Kidney glomerular epithelial cell (primary cell): ENCODE measurements at places on chromosomes 13 and 19.
A peak's percentile ranks its signal among the peaks of the same experiment; 100 is the strongest.

DNA sequence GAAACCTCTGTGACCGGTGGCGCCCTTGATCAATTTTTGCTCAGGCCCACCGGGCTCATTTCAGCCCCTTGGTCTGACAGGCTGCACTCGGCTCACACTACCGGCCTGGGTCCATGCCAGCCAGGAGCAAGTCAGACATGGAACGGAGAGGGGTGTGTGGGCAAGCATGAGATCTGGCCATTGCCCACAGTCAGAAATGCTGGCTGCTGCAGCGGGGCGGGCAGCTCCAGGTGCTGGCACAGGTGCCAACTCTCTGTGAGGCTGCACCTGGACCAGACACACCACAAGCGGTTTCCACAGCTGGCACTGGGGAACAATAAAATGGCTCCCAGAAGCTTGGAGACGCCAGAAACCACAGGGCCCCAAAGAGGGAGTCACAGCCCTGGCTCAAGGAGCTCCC, 43.6 kb upstream of the LPAR6 start:
- no peak for DNase-seq

DNA sequence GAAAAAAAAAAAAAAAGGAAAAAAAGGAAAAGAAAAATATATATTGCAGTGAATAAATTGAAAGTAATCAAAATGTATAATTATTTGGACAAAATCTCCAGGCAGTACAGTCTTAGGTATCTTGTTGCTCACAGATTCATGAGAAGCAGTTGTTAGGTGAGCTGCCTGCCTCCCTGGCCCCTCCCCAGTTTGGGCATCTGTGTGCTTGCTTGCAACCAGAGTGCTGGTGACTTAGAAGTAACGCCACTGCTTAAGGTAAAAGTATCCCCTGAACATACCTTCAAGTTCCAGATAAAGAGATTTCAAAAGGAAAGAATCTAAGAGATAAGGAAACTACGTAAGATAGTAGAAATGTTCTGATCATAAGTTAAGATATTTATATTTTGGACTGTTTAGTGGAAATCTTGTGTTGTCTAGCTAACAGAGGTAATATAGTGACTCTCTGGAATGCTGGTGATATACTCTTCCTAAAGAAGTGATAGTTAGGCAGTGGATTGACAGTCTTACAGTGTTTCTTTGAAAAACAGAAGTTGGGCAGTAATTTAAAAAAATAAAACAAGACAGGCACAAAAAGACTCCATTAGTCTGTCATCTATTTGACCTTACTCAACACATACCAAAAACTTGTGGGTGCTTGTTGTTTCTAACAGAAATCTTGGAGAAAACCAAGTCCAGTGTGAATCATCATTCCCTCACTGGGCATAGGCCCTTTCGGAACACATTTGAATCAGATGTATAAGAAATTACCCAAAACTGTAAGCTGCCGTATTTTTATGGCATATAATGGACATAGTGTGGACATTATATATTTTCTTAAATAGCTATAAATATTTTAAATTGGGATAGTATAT, 38.3 kb upstream of the KCTD4 start:
- DNase-seq = no peak

DNA sequence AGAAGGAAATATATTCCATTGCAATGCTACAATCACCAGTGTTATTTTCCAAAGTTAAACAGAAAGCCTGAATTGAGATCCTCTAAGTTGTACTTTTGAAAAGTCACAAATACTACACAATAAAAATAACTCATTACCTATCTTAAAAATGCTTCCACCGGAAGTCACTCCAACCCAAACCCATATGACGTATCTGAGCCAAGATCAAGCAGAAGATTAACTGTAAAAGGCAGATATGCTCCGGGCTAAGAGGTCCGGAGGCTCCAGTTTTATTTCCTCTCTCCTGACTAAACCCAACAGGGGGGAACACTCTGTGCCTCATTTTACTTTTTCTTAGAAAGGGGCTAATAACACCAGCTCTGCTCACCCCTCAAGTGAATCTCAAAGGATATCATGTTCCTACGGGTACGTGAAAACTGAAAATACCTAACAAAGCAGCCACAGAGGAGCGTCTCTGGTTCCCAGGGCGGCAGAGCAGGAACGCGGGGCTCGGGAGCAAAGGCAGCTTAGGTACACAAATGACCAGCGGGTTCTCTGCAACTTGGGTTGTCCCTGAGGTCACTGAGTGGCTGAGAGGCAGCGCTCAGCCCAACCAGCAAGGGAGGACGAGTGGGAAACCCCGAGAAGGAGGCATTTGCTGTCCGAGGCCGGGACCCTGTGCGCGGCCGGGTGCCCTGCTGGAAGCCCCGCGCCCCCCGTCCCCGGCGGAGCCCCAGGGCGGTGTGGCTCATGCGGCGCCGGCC, 750 bp downstream of the RAB20 start:
- DNase-seq = no peak

DNA sequence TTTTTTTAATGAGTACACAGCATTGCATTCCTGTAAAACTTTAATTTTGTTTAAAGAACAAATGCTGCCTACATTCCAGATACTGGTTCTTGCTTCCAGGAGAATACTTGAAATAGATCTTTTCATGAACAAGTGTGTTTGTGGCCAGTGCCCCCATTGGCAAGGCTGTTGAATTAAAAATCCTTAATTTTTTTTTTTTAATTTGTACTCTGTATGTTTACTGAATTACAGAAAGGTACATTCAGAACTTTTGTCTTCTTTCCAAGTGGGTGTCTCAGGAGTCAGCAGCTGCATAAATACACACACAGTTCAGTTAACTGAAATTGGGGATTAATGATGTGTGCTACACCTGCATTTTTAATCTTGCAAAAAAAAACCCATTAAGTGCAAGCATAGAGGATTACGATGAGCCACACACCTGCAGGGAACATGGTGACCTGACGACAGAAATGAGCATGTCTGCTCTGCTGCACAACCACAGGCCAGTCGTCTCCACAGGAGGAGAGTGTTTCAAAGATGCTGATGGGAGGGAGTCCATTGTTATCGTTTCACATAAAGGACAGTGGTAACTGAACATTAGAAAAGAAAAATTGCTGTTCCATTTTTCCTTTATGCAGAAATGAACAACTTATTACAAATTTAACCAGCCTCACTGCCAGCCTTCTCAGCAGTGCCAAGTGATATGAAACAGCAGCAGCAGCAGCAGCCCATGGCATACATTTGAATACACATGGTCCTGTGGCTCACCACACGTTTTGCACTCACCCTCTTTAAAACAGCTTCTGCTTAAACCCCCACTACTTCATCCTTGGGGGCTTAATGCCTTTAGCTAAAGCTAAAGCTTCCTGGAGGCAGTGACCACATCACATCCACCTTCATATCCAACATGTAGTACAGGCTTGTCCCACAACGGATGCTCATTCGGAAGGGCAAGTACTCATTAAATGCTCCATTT, 72.3 kb upstream of the RFC3 start:
- DNase-seq = no peak

GRCh38 chr19:40247178-40247577, 20.7 kb upstream of the CCNP start:
- no peak for DNase-seq

- no peak for DNase-seq
These were observed 1287.7 kb downstream of the UQCRFS1 start for GRCh38 chr19:27925202-27925601.

DNA sequence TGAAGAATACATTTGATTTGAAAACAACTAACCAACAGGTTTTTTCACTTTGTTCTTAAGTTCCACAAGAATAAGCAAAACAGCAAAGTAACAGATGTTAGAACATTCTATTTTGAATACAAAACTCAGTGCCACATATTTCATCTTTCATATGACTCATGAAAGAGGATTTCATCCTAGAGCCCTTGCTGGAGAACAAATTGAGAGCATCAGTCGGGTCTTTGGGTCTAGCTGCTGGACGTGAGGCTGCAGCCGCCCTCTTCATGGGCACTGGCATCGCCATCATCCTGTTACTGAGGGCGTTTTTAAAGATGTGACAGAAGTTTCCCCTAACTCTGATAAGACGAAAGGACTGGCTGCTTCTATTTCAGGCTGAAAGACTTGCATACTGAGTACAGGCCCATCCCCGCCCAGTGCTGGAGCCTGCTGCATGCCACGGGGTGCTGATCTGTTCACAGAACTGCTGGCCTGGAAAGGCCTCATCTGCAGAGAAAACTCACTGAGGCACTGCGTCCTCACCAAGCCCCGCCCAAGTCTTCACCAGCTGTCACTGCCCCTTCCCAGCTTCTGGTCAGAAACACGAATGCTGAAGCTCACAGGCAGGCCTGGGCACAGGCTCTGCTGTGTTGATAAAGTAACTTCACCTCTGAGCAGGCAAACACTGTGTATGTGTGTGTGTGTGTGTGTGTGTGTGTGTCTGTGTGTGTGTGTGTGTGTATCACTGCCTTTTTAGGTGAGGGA, 101.4 kb downstream of the TUBGCP3 start:
- no peak for DNase-seq

DNA sequence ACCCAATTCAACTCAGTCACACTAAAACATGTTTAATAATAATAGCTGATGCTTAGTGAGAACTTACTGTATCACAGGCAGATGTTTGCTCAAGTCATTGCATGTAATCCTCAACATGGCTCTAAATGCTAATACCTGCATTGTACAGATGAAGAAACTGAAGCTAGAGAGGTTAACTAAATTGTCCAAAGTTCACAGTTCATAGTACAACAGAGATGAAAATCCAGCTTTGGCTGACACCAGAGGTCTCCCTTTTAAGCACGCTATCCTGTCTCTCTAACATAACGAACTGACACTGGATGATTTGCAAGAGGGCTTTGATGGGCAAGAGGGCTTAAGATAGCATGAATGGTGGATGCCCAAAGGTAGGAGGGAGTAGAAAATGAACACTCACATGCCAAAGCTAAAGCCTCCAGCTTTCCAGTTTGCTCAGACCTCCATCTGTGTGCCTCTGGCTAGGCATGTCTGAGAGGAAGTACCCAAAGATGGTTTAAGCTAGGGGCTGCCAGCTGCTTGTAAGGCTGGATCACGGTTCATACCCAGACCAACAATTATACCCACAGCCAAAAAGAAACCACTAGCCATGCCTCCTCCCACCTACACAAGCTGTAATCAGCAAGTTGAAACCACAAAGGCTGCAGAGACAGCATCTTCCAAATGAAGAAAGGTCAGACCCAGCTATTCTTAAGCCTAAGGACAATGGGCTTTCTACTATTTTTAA, 196.9 kb upstream of the UBL3 start:
- no peak for DNase-seq

DNA sequence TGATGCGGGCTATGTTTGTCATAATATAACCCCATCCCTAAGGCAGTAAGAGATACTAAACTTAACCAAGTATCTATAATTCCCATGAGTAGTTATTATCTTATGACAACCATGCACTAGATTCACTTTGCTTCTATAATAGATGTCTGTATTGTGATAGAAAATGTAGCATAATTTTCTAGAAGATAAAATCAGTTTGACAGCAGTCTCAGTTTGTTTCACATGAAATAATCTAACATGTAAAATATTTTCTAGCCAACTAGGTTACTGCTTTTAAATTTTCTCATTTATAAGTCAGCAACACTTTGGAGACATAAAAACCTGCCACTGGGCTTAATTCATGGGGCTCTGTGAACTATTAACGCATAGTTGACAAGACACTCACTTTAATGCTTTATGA, 1410.7 kb upstream of the ATXN8OS start:
- no peak for DNase-seq

GRCh38 chr19:28301463-28301862, 911.5 kb downstream of the UQCRFS1 start:
- no peak for DNase-seq

GRCh38 chr19:2726160-2726855, 5.1 kb upstream of the DIRAS1 start:
- DNase-seq = no peak

- DNase-seq = peak; percentile 56
These were observed 8.2 kb upstream of the OR1M1 start for GRCh38 chr19:9078651-9079050.

- DNase-seq = no peak
These were observed 86.6 kb downstream of the ZDHHC20 start for GRCh38 chr13:21372530-21372929.

- no peak for DNase-seq
These were observed 13.6 kb upstream of the ICAM3 start for GRCh38 chr19:10352764-10353671.

DNA sequence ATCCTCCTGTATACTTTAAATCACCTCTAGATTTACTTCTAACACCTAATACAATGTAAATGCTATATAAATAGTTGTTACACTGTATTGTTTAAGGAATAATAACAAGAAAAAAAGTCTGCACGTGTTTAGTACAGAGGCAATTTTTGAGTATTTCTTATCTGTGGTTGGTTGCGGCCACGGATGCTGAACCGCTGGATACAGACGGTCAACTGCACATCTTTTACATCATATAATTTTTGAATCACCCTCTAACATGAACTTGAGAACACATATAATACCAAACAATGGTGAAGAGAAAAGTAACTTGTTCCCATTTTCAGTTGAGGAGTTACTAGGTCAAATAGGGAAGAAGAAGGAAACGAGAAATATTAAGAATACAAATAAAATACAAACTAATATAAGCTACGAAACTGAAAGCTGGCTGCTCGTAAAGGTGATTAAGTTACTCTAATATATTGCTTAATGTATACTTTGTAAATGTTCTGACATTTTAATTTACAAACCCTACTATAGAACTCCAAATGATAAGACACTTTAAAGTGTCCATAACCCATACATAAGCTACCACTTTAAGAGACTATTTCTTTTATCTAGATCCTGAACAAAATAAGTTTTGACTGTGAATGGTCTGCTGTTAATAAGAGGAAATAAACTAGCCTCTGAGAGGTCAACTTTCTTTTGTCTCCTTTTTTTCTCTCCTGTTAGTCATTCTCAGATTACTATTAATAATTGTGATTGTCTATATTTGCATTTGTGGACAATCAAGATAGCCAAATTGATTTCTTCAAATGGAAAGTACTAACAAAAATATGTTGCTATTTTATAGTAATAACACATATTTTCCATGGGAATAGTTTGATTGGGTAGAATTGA, 457.4 kb downstream of the DIAPH3 start:
- DNase-seq = no peak

DNA sequence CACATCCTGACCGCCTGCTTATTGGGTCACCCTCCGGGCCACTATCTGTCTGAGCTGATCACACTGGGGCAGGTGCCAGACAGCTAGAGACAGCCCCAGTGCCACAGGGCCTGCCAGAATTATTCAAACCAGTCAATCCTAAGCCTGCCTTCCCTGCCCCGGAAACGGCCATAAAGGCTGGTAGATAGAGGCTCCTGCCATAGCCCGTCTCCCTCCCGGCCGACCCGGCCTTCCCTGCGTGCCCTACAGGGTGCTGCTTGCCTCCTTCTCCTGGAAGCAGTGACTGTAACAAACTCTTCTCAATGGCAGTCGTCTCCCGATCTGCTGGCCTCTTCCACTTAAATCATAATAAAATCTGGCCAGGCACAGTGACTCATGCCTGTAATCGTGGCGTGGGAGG, 158.6 kb upstream of the SOX1 start:
- DNase-seq = no peak

- DNase-seq = no peak
These were observed 92.7 kb downstream of the SGCG start for GRCh38 chr13:23273498-23273897.

- no peak for DNase-seq
These were observed 15.3 kb downstream of the ATP7B start for GRCh38 chr13:51995677-51996551.

- no peak for DNase-seq
These were observed 1.2 kb upstream of the MCF2L start for GRCh38 chr13:112967686-112968379.

- DNase-seq = peak; percentile 72
These were observed 47.2 kb downstream of the LYL1 start for GRCh38 chr19:13055213-13056051.

- no peak for DNase-seq
These were observed 81.6 kb downstream of the DPF1 start for GRCh38 chr19:38142176-38143035.

- DNase-seq = no peak
These were observed 6.1 kb downstream of the FLT3 start for GRCh38 chr13:28094306-28094705.
